ENCODE measurements at places on chromosomes 2 and 18. TPM values are rescaled to one million over a fixed set of nuclear protein-coding genes. Genes with fewer than 3 reads are reported as not detected.

RAD51AP2 gene
- total RNA-seq, result not detected

C1QL2 gene
- total RNA-seq, result not detected

MROH2A gene
- total RNA-seq, result not detected

DNA sequence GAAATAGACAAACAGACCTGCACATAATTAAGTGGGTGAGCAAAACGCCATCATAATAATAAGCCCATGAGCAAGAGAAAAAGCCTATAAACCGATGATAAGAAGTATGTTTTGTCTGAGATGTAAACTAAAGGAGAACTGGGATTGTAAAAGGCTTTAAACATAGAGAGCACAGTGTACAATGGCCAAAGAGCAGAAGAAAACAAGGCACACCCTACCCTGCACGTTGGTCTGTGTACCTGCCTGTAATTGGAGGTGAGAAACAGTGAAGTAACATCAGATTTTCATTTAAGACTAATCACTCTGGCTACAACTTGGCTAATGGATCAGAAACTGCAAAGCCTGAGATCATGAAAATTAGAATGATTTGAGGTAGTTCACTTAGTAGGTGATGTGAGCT, 1094.7 kb upstream of the GYPC start:
- DNase-seq, result no peak

DNA sequence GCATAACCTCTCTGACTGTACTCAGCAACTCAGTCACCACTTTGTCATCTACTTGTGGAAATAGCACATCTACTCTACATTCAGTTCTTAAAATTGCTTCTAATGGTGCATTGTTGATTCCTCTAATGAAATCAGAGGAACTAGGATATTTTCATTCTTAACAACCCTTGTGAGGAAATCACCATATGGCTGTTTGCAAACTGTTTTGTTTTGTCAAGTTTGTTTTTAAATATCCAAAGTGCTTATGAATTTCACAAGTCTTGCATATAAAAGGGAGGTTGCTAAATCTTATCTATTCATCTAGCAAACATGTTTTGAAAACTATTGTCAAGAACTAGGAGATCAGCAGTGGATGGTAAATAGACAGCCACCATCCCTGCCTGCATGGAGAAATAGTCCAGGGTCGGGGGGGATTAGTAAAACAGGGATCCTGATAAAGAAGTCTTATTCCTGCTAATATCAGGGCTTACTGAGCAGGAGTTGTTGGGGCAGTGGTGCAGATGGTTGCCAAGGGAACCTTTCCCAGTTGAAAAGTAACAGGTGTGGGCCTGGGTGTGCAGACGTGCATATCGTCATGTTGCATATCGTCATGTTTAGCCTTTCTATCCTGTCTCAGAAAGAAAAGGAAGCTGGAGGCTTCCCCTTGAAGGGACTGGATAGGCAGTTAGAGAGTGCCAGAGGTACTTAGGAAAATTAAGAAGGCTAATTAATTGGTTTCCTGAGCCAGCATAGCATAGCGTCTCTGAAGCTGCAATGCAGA, 7.5 kb upstream of the MYO3B start:
- no peak for DNase-seq

DNA sequence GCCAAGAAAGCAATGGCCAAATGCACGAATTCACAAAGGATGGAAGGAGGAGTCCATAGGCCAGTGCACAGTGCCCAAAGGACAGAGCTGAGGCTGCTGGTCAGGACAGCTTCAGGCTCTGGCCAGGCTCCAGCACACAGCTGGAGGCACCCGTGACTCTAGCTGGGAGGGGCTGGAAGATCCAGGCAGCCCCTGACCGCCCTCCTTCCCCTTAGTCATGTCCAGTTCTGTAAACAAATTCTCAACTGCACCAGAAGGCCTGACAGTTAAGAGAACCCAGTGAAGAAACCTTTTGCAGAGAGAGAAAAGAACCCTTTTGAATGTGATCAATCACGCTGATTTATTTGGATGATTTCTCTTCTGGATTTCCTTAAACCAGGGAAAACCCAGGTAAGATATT, 7.7 kb upstream of the YWHAQ start:
- no peak for DNase-seq

RNU2-63P gene
- total RNA-seq, result not detected
